ENCODE measurements at places on chromosomes 12 and 14.
A peak's percentile ranks its signal among the peaks of the same experiment; 100 is the strongest.

- no peak for DNase-seq
Observed at GRCh38 chr12:18723752-18724151, 14.1 kb downstream of the PLCZ1 start.

DNA sequence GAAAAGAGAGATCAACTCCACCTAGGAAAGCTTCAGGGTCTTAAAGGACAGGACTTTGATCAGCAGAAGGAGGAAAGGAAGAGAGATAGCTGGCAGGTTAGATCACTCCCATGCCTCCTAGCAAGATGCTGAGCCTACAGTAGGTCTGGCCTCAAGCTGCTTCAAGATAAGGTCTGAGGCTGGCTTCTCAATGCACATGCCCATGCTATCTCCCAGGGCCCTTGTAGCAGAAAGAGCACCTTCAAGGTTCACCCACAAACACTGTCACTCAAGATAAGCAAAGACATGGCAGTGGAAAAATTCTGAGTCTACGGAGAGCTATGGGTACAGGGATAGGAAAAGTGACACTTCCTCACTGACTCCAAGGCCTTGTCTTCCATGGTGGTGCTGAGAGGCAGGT, 14.3 kb downstream of the REM2 start:
- DNase-seq, result no peak

DNA sequence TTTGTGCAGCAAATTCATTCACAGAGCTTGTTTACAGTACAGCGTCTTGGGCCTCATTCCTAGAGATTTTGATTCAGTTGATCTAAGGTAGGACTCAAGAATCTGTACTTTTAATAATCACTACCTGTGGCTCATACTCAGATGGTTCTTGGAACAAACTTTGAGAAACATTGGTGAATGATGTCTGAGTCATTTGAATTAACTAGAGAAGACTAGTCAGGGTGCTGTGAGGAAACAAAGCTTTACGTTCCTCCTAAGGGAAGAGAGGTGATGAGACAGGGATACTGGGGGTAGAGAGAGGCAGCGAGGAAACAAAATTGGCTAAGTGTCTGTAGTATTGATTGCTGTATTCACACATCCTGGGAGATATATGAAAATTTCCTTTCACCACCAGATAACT, 109.4 kb downstream of the SLC15A5 start:
- no peak for DNase-seq

DNA sequence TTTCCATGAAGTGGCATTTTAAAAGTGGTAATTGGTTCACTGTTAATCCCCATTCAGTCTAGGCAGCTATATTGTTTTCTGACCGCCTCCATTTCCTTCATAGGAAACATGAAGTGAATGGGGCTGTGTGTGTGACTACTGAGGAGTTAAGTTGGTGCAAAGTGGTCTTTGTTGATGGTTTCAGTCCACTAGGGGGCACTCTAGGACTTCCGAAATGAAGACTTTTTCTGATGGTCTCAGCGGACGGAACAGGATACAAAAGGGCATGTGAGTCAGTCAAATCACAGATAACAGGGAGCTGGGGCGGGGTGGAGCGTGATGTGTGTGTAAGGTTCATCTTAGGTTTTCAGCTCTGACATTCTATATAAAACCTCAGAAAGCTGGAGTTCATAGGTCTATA, 240.1 kb upstream of the OR4E1 start:
- DNase-seq, result peak; percentile 93

- DNase-seq, result peak; percentile 66
Observed at GRCh38 chr14:50363714-50364111, 33.0 kb downstream of the CDKL1 start.

DNA sequence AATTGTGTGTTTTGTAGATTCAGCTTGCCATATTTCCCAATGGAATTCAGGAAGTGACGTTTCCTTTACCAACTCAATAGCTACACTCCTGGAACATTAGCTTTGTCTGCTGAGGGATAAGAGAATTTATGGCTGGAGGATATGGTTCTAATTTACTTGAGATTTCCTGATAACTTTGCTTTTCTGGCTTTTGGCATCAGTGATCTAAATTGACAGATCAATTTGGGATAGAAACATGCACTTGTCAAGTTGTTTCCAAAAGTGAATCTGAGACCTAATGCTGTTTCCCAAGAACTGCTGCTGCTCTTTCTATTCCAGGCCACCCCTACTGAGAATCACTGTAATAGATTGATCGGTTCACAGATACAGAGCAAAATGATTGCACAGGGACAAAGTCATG, 43.2 kb downstream of the MGAT4C start:
- no peak for DNase-seq

DNA sequence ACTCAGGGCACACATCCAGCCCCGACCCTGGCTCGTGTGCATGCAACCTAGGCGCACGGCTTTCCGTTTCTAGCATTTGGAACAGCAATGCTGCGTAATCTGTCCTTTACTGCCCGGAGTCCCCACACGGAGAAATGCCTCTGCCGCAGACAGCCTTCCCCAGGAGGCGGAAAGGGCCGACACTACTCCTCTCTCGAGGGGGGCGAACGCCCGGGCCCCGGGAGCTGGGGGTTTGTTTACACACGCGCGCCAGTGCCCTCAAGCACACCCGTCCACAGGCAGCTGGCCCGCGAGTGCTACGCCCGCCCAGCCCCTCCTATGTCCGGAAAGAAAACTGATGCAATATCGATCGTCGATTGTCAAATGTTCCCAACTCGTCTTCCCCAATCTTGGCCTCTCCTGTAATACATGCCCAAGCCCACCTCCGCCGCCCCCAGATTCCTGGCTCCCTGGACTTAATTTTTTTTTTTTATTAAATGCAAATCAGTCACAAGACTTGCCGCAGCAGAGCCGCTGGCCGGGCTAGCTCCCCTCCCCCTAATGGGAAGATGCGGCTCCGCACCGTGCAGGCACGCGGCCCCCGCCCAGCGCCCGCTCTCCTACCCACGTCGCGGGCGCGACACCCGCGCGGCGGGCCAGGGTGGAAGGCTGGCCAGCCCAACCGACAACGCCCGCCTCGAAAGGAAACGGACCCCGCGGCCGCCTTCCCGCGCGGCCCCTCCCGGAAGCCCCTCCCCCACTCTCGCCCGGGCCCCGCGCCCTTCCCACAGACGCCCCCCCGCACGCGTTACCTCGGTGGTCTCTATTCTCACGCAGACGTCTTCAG, 642 bp downstream of the SLC38A2 start:
- peak; percentile 40 for DNase-seq

DNA sequence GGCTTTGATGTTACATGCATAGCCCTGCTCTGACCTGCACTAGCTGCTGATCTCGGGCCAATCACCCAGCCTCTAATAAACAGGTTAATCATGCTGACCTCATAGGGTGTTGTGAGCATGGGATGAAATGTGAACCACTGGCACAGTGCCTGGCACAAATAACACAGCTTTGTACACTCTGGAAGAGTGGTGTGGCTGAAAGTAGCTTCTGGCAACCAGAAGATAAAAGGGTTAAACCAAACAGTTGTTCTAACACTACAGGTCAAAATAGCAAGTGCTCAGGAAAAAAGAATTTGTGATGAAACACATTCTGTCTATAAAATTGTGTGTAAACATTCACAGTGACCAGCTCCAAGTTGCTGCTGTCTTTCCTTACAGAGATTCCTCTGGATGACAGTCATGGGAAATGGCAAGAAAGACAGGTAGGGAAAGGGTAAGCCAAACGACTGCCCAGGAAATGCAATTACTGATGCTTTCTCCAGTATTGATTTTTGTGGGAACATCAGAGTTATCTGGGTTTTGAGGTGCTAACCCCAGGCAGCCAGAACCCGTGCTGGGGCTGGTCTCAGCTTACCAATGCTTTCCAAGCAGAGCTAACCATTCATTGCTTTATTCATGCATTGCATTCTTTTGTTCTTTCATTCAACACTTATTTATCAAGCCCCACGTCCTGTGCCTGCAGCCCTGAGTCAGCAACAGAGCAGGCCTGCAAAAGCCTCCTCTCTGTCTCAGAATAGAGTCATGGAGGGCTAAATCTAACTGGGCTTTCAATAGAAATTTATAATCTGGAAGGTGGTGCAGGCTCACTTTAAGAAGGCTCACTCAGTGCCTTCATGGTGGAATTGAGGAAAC, 38.1 kb upstream of the CAPRIN2 start:
- DNase-seq, result no peak

- no peak for DNase-seq
Observed at GRCh38 chr12:69583203-69583602, 2.1 kb upstream of the CCT2 start.

- DNase-seq, result peak; percentile 80
Observed at GRCh38 chr14:22872033-22872832, 693 bp downstream of the LRP10 start.

- DNase-seq, result no peak
Observed at GRCh38 chr14:53399057-53399456, 245.9 kb upstream of the DDHD1 start.

GRCh38 chr14:81007131-81007530, 51.7 kb downstream of the TSHR start:
- no peak for DNase-seq

GRCh38 chr12:78371284-78371683, 493.3 kb upstream of the SYT1 start:
- no peak for DNase-seq

- DNase-seq, result no peak
Observed at GRCh38 chr12:61290473-61290872, 969.7 kb upstream of the USP15 start.

DNA sequence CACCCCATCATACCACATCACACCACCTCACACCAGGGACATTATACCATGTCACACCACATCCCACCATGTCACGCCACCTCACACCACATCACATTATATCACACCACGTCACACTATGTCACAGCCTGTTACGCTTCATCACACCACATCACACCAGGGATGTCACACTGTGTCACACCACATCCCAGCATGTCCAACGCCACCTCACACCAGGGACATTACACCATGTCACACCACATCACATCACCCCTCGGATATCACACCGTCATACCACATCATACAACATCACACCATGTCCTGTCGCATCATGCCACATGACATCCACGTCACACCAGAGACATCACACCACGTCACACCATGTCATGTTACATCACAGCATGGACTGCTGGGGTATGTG, 235.5 kb downstream of the TMEM121 start:
- no peak for DNase-seq

GRCh38 chr12:52690351-52691075, 10.3 kb upstream of the KRT1 start:
- no peak for DNase-seq

DNA sequence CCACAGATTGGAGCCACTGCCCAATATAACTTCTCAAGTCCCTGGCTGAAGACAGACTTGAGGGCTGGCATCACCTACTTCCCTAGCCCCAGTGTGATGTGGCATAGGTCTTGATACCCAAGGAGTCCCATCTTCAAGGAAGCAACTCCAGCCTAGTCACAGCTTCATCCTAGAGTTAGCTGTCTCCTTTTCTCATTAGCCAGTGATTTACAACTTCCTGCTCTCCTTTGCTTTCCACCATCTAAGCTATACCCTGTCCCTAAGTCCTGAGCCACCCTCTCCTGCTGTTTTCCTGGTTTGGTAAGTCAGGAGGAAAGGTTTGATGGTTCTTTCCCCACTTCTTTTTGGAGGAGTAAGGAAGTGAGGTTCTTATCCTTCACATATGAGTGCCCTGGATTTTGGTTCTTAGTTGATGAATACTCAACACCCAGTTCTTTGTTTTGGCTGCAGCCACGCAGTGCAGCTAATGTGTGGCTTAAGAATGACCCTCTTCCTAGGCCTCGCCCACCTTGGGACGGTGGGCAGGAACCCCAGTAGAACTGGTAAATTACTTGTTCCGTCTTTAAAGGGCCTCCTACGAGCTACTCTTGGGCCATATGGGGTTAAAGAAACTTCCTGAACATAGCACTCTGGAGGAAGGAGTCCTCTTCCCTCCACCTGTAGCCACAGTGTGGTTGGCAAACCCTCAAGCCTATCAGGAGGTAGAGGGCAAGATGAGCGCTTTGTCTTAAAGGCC, 3.9 kb upstream of the GPX2 start:
- DNase-seq, result no peak

DNA sequence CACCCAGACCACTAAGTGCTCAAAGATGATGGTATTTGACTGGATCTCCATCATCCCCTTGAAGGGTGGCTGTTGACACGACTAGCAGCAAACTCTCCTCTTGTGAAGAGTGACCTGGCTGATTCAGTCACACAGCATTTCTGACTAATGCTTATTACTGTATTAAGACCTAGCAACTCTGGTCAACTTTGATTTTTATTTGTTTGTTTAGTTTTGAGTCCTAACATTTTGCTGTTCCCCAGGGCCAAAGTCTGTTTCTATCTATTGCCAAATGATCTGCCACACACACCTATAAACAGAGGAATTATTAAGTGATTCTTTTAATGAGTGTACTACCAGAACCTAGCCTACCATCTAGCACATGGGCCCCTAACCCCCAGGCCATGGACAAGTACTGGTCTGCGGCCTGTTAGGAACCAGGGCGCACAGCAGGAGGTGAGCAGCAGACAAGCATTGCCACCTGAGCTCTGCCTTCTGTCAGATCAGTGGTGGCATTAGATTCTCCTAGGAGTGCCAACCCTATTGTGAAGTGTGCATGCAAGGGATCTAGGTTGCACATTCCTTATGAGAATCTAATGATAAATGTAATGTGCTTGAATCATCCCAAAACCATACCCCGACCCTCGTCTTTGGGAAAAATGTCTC, 120.0 kb downstream of the RPS6KA5 start:
- DNase-seq, result no peak

DNA sequence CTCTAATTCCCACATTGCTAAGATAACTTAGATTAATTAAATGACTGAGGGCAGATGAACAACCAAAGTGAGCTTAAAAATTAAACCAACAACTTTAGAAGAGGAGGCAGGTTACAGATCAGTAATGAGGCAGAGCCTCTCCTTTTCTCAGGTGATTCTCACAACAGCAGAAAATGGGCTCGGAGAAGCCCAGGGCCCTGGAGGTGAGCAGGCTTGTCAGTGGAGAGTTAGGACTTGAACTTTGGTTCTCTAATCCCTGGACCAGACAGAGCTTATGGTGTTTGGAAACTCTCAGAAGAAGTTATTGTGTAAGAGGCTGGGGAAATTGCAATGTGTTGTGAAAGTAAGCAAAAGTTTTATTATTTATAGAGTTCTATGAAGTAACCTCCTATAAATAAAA, 2.8 kb downstream of the TRHDE start:
- DNase-seq, result no peak

DNA sequence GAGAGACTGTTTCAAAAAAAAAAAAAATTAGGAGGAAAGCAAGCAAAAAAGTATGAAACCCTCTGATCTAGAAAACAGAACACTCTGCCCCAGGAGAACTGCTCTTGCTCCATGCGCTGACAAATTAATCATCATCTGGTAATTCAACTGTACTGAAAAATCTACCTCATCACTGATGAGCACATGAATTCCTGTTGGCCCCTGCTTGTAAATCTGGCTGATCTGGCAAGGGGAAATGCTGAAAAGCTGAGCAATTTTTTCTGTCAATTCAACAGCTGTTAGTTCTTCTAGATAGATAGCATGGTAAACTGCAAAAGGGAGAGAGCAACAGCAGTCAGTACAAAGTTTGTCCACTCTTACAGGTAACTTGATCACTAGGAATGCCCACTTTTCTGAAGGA, 15.2 kb upstream of the CSRNP2 start:
- DNase-seq, result no peak

GRCh38 chr12:78732481-78732880, 132.1 kb upstream of the SYT1 start:
- no peak for DNase-seq
